T-helper 17 cell (primary cell): ENCODE measurements at places on chromosomes 13 and 19. TPM values are rescaled to one million over a fixed set of nuclear protein-coding genes. Genes with fewer than 3 reads are reported as not detected.

CNMD gene
- not detected for total RNA-seq

MCEMP1 gene
- total RNA-seq: 0.52 TPM

DNA sequence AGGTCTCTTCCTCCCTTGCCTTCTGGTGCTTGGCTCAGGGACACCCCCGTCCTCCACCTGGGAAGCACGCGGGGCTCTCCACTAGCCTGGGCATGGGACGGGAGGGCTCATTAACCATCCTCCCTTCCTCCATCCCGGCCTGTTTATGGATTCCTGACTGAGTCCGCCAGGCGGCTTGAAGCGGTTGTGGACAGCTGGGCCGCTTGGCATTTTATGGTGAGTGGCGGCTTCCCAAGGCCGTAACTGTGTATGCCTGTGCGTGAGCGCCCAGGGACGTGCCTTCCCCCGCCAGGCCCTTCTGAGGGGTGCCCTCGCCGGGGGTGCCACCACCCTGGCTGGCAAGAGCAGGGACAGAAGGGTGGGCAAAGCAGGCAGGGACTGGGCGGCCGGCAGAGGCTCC, 202.8 kb downstream of the URI1 start:
- H3K27me3 ChIP-seq: peaks cover 27% of the 10 kb centered on the region
- H3K36me3 ChIP-seq: no peaks in the 10 kb centered on the region
- DNase-seq: no peak
- no peaks in the 10 kb centered on the region for H3K4me1 ChIP-seq

DNA sequence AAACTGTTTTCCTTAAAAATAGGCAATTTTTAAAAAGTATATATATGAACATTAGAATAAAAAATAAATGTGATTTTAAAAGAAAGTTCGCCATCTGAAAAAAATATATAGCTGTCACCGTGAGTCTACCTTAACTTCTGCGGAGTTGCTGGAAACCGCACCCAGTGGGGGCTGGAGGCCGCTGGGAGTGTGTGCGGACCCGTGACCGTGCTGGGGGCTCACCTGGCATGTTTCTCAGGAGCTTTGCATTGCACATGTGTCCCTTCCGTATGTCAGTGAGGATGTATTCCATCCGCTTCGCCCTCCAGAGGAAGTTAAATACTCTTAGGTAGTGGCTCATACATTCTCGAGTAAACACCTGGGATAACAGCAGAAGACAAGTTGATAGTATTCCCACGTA, 71.7 kb downstream of the TUBGCP3 start:
- no peaks in the 10 kb centered on the region for H3K27me3 ChIP-seq
- no peak overlapping the region for H3K4me3 ChIP-seq
- no peak overlapping the region for H3K27ac ChIP-seq
- no peaks in the 10 kb centered on the region for H3K4me1 ChIP-seq
- no peak for DNase-seq
- peaks cover 3% of the 10 kb centered on the region for H3K36me3 ChIP-seq

DNA sequence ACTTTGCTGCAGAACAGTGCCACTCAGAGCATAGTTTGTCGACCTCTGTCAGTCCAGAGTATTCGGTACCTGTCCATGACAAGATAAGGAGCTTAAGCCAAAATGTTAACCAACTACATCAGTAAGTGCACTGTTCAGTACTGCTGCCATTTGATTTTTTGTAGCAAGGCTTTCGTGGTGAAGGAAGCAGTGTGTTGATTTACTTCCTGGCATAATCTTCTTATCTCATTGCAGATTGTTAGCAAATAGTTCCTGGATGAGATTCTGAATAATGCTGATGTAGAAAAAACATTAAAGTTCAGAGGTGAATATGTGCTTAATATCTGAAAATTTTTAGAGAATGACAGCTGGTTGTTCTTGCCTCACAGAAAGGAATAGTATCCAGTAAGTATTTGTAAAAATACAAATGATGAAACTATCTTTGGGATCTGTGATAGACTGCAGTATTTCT, 85.7 kb downstream of the LRRC63 start:
- H3K27me3 ChIP-seq: no peaks in the 10 kb centered on the region
- H3K36me3 ChIP-seq: no peaks in the 10 kb centered on the region
